ENCODE measurements at places on chromosomes 12 and 14. TPM values are rescaled to one million over a fixed set of nuclear protein-coding genes. Genes with fewer than 3 reads are reported as not detected.
A peak's percentile ranks its signal among the peaks of the same experiment; 100 is the strongest.

EFS gene
- total RNA-seq, result 1.3 TPM

TTC9 gene
- 2.6 TPM for total RNA-seq

GTF2A1 gene
- total RNA-seq, result 9.3 TPM

KRT2 gene
- total RNA-seq, result not detected

TRHDE gene
- total RNA-seq, result 73.2 TPM

MDM1 gene
- 6.0 TPM for total RNA-seq

FAM186B gene
- 0.78 TPM for total RNA-seq

ZBTB25 gene
- 10.6 TPM for total RNA-seq

CYP27B1 gene
- 3.6 TPM for total RNA-seq

SYCP3 gene
- not detected for total RNA-seq

NOVA1 gene
- total RNA-seq, result 6.9 TPM

CDC42BPB gene
- total RNA-seq, result 66.2 TPM

RAPGEF3 gene
- 23.4 TPM for total RNA-seq

- H3K27ac ChIP-seq, result no peak overlapping the region
- no peaks in the 10 kb centered on the region for H3K36me3 ChIP-seq
- no peak for DNase-seq
- no peak overlapping the region for H3K4me3 ChIP-seq
These were observed 436.5 kb downstream of the TMEM132D start for GRCh38 chr12:129467289-129467688.

DNA sequence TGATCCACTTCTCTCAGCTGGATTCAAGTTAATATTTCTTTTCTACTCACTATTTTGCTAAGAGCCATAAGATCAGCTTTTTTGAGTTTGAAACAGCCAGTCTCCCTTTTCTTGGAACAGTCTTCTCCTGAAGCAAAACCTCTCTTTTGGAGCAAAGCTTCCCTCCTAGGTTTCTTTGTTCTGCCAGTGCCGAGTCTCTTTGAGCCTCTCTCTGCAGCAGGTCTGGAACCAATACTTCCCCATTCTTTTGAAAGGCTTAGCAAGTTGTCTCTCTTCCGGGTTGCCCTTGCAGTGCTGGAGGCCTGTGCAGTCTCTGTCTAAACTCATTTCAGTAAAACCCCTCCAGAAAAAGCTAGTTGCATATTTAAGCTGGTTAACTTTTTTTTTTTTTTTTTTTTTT is 454.8 kb downstream of the NOVA1 start:
- H3K27ac ChIP-seq, result no peak overlapping the region
- DNase-seq, result no peak
- no peaks in the 10 kb centered on the region for H3K4me1 ChIP-seq
- no peaks in the 10 kb centered on the region for H3K27me3 ChIP-seq
- no peaks in the 10 kb centered on the region for H3K36me3 ChIP-seq

GRCh38 chr12:107474639-107475539 is 210.7 kb upstream of the PWP1 start:
- H3K36me3 ChIP-seq, result no peaks in the 10 kb centered on the region
- H3K27ac ChIP-seq, result no peak overlapping the region
- DNase-seq, result no peak
- H3K27me3 ChIP-seq, result no peaks in the 10 kb centered on the region

DNA sequence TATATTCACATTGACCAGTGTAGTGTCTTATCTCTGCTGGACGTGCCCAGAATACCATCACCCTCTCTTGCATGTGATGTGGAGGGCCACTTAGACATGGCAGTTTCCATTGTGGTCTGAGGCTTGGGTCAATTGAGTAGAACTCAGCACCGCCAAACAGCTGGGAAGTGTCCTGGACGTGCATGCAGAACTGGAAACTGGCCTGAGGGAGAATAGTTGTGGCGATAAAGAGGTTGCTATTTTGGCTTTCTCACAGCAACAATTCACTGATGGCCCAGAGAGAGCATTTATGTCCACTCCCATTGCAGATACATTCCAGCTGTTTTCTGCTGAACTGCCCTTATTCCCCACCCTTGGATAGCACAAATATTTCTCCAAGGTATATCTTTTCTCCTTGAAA is 210.1 kb upstream of the DAAM1 start:
- no peak for DNase-seq
- peaks cover 6% of the 10 kb centered on the region for H3K4me1 ChIP-seq
- no peak overlapping the region for H3K4me3 ChIP-seq
- H3K27me3 ChIP-seq, result no peaks in the 10 kb centered on the region
- H3K27ac ChIP-seq, result no peak overlapping the region
- H3K36me3 ChIP-seq, result no peaks in the 10 kb centered on the region

- no peak overlapping the region for H3K4me3 ChIP-seq
- H3K27ac ChIP-seq, result no peak overlapping the region
- DNase-seq, result no peak
- H3K4me1 ChIP-seq, result no peaks in the 10 kb centered on the region
- H3K36me3 ChIP-seq, result no peaks in the 10 kb centered on the region
These were observed 153.5 kb upstream of the HMGA2 start for GRCh38 chr12:65670775-65671174.

- H3K27ac ChIP-seq, result no peak overlapping the region
- no peaks in the 10 kb centered on the region for H3K27me3 ChIP-seq
- DNase-seq, result no peak
- no peaks in the 10 kb centered on the region for H3K36me3 ChIP-seq
- H3K4me3 ChIP-seq, result no peak overlapping the region
These were observed 2.9 kb downstream of the EXOC3L4 start for GRCh38 chr14:103097244-103097993.

GRCh38 chr12:89059721-89060541 is 292.4 kb downstream of the DUSP6 start:
- no peak overlapping the region for H3K4me3 ChIP-seq
- H3K27me3 ChIP-seq, result no peaks in the 10 kb centered on the region
- peaks cover 6% of the 10 kb centered on the region for H3K4me1 ChIP-seq
- DNase-seq, result no peak
- no peak overlapping the region for H3K27ac ChIP-seq
- no peaks in the 10 kb centered on the region for H3K36me3 ChIP-seq

GRCh38 chr14:101035466-101036225 is 132.1 kb upstream of the RTL1 start:
- peaks cover 7% of the 10 kb centered on the region for H3K4me1 ChIP-seq
- no peak overlapping the region for H3K4me3 ChIP-seq
- no peaks in the 10 kb centered on the region for H3K27me3 ChIP-seq
- no peaks in the 10 kb centered on the region for H3K36me3 ChIP-seq
- DNase-seq, result no peak
- no peak overlapping the region for H3K27ac ChIP-seq

GRCh38 chr14:102066041-102066451 is 20.8 kb downstream of the HSP90AA1 start:
- peaks cover 13% of the 10 kb centered on the region for H3K4me1 ChIP-seq
- no peaks in the 10 kb centered on the region for H3K27me3 ChIP-seq
- no peak overlapping the region for H3K4me3 ChIP-seq
- no peak overlapping the region for H3K27ac ChIP-seq
- H3K36me3 ChIP-seq, result no peaks in the 10 kb centered on the region

DNA sequence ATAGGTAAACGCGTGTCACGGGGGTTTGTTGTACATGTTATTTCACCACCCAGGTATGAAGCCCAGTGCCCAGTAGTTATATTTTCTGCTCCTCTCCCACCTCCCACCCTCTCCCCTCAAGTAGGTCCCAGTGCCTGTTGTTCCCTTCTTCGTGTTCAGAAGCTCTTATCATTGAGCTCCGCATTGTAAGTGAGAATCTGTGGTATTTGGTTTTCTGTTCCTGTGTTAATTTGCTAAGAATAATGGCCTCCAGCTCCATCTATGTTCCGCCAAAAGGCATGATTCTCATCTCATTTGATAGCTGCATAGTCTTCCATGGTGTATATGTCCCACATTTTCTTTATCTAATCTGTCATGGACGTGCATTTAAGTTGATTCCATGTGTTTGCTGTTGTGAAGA is 6.9 kb upstream of the GPRC5D start:
- H3K4me3 ChIP-seq, result no peak overlapping the region
- DNase-seq, result no peak
- H3K27me3 ChIP-seq, result no peaks in the 10 kb centered on the region
- peaks cover 16% of the 10 kb centered on the region for H3K4me1 ChIP-seq
- no peaks in the 10 kb centered on the region for H3K36me3 ChIP-seq

- no peaks in the 10 kb centered on the region for H3K36me3 ChIP-seq
- H3K4me1 ChIP-seq, result peaks cover 25% of the 10 kb centered on the region
- no peak for DNase-seq
- no peaks in the 10 kb centered on the region for H3K27me3 ChIP-seq
These were observed 15.2 kb upstream of the METAP2 start for GRCh38 chr12:95458761-95459160.

GRCh38 chr12:124805876-124806668 is 57.6 kb downstream of the SCARB1 start:
- H3K36me3 ChIP-seq, result no peaks in the 10 kb centered on the region
- peaks cover 10% of the 10 kb centered on the region for H3K4me1 ChIP-seq
- H3K27me3 ChIP-seq, result no peaks in the 10 kb centered on the region
- H3K4me3 ChIP-seq, result no peak overlapping the region

DNA sequence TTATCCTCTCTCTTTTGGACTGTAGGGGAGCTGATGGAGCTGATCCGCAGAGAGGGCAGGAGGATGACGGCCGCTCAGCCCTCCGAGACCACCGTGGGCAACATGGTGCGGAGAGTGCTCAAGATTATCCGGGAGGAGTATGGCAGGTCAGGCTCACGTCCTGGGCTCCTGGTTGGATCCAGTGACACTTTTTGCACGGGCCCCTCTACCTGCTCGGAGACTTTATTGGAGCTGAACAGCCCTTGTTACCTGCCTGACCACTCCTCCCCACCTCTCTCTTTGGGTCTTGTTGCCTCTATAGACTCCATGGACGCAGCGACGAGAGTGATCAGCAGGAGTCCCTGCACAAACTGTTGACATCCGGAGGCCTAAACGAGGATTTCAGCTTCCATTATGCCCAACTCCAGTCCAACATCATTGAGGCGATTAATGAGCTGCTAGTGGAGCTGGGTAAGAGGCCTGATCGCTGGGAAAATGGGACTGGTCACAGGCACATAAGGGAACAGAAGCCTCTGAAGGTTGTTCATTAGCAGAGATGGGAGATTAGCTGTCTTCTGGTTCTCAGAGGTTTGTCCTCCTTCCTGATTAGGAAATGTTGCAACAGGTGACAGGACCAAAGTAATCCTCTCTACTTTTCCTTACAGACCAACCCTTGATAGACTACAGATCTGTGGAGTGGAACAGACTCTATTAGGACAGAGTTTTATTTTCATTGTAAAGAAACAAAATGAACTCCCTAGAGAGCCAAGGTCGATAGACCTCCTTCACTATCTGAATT is 718 bp downstream of the EIF2B2 start:
- peak overlapping the region; percentile 88 for H3K27ac ChIP-seq
- H3K27me3 ChIP-seq, result no peaks in the 10 kb centered on the region
- H3K4me1 ChIP-seq, result peaks cover 22% of the 10 kb centered on the region

DNA sequence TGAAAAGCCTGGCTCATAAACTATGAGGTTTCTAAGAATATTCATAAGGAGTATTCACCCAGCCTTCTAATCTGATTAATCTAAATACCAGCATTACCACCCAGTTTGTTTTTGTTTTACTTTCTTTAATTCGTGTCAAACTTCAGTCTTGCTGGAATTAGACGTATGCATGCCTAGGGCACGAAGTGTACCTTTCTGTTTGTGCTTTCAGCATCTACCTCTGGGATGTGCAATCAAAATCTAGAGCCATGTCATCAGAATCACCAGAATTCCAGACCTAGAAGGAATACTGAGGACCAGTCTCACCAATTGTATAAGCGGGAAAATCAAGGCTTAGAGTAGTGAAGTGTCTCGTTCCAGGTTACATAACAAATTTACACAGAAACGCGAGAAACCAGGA is 57.3 kb downstream of the KITLG start:
- H3K4me1 ChIP-seq, result peaks cover 17% of the 10 kb centered on the region
- no peaks in the 10 kb centered on the region for H3K36me3 ChIP-seq
- DNase-seq, result no peak
- H3K4me3 ChIP-seq, result no peak overlapping the region
- H3K27me3 ChIP-seq, result no peaks in the 10 kb centered on the region

DNA sequence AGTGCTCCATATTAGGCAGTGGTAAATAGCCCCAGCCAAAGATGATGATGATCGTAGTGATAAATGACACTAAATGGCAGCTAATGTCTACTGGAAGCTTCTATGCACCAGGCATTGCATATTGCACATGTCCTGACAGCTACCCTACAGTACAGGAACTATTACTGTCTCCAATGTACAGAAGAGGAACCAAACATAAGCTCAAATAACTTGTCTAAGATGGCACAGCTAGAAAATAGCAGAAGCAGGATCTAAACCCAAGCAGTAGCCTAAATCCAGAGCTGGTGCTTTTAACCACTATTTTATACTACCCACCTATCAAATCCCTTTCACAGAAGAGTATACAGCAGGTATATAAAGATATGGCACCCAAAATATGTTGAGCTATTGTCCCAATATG is 28.9 kb downstream of the ESR2 start:
- H3K4me3 ChIP-seq, result no peak overlapping the region
- no peak for DNase-seq
- H3K36me3 ChIP-seq, result no peaks in the 10 kb centered on the region

- H3K27me3 ChIP-seq, result no peaks in the 10 kb centered on the region
- no peaks in the 10 kb centered on the region for H3K36me3 ChIP-seq
- no peak for DNase-seq
- peaks cover 10% of the 10 kb centered on the region for H3K4me1 ChIP-seq
These were observed 276.3 kb downstream of the DUSP6 start for GRCh38 chr12:89075880-89076540.

GRCh38 chr12:108265505-108265904 is 73.6 kb downstream of the CMKLR1 start:
- no peaks in the 10 kb centered on the region for H3K4me1 ChIP-seq
- H3K27ac ChIP-seq, result no peak overlapping the region
- no peaks in the 10 kb centered on the region for H3K27me3 ChIP-seq
- no peak for DNase-seq
- H3K4me3 ChIP-seq, result no peak overlapping the region

- H3K4me1 ChIP-seq, result no peaks in the 10 kb centered on the region
- H3K36me3 ChIP-seq, result no peaks in the 10 kb centered on the region
- no peak for DNase-seq
- no peak overlapping the region for H3K4me3 ChIP-seq
- H3K27me3 ChIP-seq, result no peaks in the 10 kb centered on the region
These were observed 79.0 kb downstream of the CEP128 start for GRCh38 chr14:80862541-80862940.

DNA sequence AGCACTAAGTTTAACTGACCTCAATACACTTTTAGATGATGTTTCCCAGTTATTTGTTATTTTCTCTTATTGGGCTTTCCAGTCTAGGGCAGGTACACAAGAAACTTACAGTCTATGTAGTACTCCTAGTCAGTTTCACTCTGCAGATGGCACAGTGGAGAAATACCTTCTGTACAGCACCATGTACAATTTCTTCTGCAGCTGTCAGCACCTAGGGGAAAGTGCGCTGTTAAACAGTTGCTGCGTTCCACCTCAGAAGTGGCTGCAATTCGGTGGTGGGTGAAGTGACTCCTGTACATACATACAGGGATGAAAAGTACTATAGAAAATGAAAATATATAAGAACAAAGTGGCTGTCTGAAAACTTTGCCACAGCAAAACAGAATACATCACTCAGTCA is 48.3 kb downstream of the NOVA1 start:
- DNase-seq, result no peak
- H3K36me3 ChIP-seq, result no peaks in the 10 kb centered on the region
- H3K4me3 ChIP-seq, result no peak overlapping the region
- no peak overlapping the region for H3K27ac ChIP-seq
- H3K4me1 ChIP-seq, result no peaks in the 10 kb centered on the region

GRCh38 chr12:93790472-93791152 is 113.4 kb downstream of the CRADD start:
- no peak overlapping the region for H3K27ac ChIP-seq
- no peaks in the 10 kb centered on the region for H3K27me3 ChIP-seq
- DNase-seq, result no peak
- no peak overlapping the region for H3K4me3 ChIP-seq

- no peak for DNase-seq
- no peak overlapping the region for H3K4me3 ChIP-seq
- H3K27ac ChIP-seq, result no peak overlapping the region
- H3K27me3 ChIP-seq, result no peaks in the 10 kb centered on the region
- no peaks in the 10 kb centered on the region for H3K4me1 ChIP-seq
These were observed 207.1 kb downstream of the PIK3C2G start for GRCh38 chr12:18468246-18469075.

All from body of pancreas (tissue), 4 donors.